Hindlimb muscle (tissue), 1 donor: ENCODE measurements at places on chromosomes 11 and 22.

- DNase-seq = no peak
Measured at GRCh38 chr11:63503492-63503891, 2.4 kb upstream of the LGALS12 start.

DNA sequence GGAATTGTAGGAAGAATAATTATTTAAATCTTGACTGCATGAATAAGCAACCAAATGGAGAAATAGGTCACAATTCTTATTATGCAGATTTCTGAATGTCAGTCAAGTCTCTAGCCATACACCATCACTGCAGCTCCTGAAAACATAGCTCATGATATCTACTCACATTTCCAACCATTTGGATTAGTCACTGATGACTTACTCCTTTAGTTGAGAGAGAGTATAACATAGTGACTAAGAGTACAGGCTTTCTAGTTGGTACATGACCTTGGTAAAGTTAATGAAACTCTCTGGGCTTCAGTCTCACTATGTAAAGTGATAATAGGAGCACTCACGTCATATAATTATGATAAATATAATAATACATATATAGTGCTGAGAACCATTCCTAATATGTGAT is 265.2 kb downstream of the KCNA4 start:
- no peak for DNase-seq

- peak; percentile 15 for DNase-seq
Measured at GRCh38 chr11:8268530-8269400, 5.1 kb upstream of the LMO1 start.

- DNase-seq = peak; percentile 82
Measured at GRCh38 chr22:22959147-22959827, 71.7 kb downstream of the IGLL5 start.

GRCh38 chr11:115939104-115939730 is 435.0 kb upstream of the CADM1 start:
- DNase-seq = no peak

DNA sequence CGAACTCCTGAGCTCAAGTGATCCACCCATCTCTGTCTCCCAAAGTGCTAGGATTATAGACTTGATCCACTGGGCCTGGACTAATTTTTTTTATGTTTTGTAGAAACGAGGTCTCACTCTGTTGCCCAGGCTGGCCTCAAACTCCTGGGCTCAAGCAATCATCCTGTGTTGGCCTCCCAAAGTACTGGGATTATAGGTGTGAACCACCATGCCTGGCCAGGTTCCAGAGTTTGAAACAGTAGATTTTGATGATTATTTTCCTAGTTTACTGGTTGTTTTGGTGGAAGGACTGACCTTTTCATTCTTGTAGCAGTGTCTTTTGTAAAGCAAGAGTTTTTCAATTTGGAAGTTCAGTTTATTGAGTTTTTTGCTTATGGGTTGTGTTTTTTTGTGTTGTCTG is 15.0 kb downstream of the CABIN1 start:
- DNase-seq = no peak

DNA sequence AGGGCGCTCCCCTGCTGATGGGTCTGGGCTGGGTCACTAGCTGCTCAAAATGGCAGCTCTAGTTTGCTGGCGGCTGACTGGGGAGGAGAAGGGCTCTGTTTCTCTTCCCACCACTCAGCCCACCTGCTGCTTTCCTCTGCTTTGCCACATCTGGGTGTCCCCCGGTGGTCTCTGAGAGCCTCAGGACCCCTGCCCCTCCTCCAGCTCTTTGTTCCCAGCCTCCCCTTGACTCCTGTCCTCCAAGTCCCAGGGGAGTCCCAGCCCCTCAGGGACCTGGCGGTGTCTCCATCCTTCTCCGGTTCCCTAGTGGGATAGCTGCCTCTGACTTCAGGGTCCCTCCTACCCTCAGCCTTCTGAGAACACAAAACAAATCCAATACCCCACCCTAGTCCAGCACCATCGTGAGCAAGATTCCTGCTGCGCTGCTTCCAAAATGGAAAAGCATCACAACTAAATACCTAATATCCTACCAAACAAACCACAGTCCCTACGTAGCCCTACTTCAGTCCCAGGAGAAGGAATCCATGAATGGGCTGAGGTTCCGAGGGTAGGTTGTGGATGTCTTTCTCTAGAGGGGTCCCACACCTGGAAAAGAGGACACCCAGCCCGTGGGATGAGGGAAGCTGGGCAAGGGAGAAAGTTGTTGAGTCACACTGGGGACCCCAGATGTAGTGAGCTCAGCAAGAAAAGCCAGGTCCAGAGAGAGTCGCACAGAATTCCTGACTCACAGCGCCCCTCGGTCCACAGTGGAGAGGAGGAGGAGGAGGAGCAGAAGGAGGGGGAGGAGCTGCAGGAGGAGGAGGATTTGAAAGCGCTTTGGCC is 45.0 kb upstream of the NNMT start:
- DNase-seq = peak; percentile 49

DNA sequence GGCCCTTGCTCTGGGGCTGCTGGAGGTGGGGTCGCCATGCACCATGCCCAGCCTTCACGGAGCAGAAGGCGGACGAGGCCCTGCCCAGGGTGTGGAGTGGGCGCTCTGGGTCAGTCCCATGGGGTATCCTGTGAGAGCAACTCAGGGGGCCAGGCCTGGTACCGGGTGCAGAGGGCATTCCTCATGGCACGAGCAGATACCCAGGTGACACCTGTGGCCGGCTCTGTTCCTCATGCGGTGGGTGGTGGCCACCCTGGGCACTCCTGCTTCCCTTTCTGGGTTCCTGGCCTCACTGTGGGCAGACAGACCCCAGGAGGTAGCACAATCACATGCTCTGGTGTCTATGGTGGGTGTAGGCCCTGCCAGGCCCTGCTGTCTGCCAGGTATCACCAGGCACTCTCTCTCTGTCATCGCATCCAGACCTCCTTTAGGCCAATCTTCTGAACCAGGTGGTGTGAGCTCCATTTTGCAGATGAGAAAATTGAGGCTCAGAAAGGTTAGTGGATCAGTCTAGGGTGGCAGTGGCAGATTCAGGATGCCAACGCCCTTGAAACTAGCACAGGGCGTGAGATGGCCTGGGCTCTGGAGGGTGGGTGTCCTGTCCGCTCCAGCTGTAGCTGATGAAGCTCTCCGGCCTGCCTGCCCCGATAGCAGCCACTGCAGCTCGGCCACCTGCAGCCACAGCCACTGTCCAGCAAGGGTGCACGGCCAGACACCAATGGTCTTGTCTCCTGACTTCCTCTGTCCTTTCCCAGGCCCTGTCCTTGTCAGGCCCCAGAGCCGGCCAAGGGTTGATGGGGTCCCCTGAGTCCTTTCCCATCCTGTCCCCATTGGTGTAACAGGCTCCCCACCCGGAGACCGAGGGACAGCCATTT is 15.1 kb downstream of the DGKZ start:
- DNase-seq = no peak

GRCh38 chr11:95849087-95849825 is 59.0 kb downstream of the CEP57 start:
- peak; percentile 34 for DNase-seq
